ENCODE measurements at places on chromosomes 6 and 20.
A peak's percentile ranks its signal among the peaks of the same experiment; 100 is the strongest.

DNA sequence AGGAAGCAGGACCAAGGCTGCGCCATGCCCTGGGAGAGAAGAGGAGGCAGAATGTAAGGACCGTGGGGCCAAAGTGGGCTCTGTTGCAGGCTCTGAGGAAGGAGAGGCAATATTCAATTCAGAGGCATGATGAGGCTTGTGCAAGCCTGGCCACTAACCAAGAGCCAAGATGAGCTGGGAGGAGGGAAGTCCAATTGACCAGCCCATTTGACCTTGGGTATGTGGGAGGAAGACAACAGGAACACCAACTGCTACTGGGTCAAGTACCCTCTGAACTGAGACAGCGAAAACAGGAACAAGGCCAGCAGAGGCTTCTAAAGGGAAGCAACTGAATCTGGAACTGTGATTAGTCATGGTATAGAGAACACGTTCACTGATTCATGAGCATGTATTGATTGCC lies 779.6 kb downstream of the MAFB start:
- DNase-seq: no peak

DNA sequence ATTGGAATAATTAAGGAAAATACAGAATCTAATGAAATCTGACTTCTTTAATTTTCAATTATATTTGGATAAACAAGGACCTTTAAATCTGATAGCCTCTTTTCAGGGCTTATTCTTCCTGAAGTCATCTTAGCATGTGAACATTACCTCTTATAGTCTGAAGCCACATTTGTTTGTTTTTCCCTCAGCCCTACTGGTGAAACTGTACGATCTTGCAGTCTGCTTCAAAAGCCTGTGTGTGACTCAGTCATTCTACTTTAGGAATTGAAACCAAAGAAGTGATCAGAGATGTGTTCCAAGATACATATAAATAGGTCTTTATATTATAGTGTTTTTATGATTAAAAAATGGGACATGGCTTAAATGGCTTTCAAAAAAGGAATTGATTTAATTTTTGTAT lies 67.5 kb downstream of the MACROD2 start:
- no peak for DNase-seq

GRCh38 chr6:54621285-54621684 lies 225.3 kb upstream of the FAM83B start:
- DNase-seq: no peak

DNA sequence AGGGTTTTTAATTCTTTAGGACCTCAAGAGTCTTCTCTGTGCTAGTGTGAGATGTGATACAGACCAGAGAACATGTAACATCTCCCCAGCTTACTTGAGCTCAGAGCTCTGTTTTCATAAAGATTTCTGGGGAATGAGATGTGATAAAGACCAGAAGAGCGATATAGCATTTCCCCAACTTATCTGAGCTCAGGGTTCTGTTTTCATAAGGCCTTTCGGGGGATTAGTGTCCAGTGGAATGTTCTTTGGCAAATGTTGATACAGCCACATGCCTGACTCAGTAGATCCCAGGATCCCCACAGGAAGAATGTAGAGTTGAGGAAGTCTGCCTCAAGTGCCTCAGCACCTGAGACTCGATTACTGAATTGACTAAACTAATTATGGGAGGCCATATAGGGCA lies 18.7 kb upstream of the TOP1 start:
- DNase-seq: no peak

GRCh38 chr20:46999801-47000465 lies 105.3 kb downstream of the EYA2 start:
- no peak for DNase-seq

DNA sequence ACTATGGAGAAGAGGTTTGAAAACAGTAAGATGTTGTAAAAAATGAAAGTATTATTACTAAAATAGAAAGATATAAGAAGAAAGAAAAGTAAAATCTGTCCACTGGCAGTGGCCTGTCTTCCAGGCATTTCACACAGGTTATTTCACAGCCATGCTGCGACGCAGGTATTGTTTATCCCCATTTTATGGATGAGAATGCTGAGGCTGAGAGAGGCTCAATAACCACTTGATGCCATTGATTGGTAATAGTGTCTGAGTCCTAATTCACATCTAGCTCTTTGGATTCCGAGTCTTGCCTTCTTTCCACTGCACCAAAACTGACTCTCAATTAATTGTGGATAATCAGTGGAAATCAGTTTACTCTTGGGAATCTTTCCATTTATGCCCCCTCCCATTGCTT lies 37.2 kb upstream of the IL20RA start:
- DNase-seq: no peak

DNA sequence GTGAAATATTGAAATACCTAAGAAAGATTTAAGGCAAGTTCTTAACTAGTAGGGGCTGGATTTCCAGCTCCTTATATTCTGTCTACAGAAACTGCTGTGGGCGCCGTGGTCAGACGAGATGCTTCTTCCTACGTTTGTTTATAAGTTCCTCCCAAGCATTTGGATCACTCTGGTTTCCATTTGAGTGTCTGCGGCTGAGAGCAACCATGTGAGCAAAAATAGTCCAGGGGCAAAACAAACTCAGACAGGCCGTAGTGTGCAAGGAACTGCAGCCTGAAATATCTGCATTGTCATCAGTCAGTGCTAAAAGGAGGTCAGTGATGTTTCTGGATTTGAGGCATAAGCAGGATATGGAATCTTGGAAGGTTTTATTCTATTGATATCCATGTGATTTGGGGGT lies 485.9 kb upstream of the JAG1 start:
- DNase-seq: no peak

DNA sequence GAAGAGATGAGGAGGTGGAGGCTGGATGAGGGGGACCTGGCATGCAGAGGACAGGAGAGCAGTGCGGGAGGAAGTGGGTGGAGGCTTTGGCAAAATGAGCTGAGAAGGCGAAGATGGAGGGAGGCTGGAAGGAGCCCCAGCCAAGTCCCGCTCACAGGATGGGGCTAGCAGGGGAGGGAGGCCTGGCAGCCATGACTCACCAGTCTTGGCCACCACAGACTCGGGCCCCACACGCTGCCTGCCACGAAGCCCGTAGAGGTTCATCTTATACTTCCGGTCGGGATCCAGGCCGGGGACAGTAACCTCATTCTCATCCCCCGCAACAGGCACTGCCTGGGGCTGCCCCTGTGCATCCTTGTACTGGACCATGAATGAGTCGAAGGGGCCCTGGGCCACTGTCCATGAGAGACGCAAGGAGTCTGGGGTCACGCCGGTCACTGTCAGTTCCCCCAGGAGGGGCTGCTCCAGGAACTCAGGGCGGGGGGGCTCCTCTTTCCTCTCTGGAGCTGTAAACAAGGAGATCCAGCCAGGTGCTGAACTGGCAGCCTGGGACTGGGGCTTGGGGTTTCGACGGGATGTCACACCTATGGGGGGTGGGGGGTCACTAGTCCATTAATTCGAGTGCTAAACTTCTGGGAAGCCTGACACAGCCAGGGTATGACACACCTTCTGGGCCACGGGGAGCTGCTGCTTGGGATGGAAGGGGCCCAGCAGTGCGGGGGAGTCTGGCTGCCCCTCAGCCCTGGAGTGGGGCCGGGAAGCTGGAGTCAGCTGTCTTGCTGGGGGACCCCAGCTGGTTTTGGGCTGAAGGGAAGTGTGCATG lies 27.8 kb downstream of the TNXB start:
- DNase-seq: no peak

DNA sequence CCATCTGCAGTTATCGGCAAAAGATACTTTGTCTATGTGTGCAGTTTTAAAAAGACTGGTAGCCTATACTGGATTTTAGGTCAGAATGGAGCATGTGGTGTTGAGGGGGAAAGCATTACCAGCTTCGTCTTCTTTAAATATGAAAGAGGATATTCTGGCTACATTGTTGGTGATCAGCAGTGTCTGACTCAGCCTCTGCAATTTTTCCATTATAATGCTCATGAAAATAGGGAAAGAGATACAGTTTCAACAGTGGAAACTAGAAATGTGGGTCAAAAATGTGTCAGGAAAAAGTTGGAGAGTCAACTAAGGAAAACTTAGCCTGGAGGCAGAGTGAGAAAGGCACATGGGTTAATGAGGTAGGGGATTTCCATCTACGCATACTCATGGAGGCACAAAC lies 45.2 kb downstream of the HDGFL1 start:
- DNase-seq: no peak

DNA sequence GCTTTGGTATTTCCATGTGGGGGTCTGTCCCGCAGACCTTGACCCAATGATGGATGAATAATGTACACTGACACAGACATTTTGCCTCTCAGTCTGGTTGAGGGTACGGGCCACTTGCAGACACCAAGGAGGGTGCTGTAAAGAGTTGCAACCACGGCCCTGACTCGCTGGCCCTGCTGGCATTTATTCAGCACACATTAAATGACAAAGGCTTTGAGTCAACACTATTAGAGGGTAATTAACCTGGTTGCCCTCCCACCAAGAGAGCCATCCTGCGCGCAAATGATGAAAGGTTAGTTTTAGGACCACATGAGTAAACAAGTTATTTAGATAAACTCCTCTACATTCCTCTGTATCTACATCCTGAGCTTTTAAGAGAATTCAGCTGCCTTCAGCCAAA lies 308.9 kb upstream of the MMS22L start:
- DNase-seq: no peak

- no peak for DNase-seq
Observed at GRCh38 chr6:117306227-117306790, 41.0 kb downstream of the VGLL2 start.

- no peak for DNase-seq
Observed at GRCh38 chr6:143241911-143242310, 181.2 kb downstream of the AIG1 start.

DNA sequence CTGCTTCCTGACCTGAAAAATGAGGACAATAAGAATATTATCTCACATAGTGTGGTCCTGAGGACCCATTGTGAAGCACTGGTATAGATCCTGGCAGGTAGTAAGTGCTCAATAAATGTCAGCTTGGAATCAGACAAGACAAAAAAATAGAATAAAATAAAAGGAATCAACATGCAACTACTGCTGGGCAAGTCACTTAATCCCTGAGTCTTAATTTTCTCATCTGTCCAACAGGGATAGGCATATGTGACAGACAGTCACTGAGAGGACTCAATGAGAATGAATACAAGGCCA lies 38.0 kb upstream of the PIM1 start:
- DNase-seq: no peak

DNA sequence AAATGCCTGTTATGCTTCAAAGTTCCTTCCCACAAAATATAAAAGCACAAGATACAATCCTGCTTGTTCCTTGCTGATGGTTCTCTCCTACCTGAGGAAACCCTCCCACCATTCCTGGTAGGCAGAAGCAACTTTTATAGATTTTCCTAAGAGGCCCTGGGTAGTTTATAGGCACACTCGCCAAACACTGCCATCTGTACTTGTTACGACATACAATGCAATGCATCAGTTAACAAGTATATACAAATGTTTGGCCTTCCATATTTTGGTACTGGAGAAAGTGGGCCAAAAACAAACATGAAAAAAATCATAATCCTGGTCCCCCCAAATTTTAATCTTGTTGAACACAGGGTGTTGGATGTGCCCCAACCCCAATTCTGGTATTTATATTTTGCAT lies 16.6 kb downstream of the MCM9 start:
- DNase-seq: peak; percentile 7

- DNase-seq: peak; percentile 27
Observed at GRCh38 chr20:10524034-10524476, 89.0 kb downstream of the SLX4IP start.

DNA sequence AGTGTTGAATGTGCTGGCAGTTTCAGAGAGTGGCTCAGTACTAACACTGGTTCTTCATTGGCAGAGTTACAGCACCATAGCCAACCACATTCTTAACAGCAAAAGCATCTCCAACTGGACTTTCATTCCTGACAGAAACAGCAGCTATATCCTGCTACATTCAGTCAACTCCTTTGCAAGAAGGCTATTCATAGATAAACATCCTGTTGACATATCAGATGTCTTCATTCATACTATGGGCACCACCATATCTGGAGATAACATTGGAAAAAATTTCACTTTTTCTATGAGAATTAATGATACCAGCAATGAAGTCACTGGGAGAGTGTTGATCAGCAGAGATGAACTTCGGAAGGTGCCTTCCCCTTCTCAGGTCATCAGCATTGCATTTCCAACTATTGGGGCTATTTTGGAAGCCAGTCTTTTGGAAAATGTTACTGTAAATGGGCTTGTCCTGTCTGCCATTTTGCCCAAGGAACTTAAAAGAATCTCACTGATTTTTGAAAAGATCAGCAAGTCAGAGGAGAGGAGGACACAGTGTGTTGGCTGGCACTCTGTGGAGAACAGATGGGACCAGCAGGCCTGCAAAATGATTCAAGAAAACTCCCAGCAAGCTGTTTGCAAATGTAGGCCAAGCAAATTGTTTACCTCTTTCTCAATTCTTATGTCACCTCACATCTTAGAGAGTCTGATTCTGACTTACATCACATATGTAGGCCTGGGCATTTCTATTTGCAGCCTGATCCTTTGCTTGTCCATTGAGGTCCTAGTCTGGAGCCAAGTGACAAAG lies 17.0 kb upstream of the ADGRF4 start:
- peak; percentile 28 for DNase-seq

DNA sequence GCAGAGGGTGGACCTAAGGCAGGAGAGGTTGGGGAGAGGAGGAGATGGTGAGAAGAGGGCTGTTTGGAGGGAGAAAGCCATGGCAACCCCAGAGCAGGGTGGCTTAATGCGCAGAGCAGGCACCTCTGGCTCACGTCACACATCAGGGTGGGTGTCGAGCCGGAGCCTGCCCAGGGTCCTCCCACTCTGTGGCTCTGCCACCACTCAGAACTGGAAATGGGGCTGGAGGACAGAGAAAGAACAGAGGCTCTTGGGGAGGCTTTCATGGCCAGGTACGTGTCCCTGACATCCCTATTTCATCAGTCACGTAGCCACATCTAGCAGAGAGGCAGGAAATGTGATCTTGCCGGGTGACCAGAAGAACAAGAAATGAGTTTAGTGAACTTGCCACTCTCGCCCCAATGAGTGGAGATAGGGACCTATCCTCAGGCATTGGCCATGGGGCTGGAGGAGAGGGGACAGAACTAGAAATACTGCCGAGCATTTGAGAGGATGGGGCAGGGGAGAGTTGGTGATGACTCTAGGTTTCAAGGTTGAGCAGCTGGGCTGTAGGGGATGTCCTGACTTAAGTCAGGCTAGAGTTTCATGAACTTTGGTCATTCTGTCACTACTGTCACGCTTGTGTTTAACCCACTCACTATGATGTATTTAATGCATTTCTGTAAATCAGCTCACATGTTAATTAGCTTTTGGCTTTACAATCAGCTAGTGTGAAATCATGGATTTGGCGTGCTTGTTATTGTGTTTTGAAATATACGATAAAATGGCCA lies 52.7 kb downstream of the CDH26 start:
- no peak for DNase-seq

- DNase-seq: no peak
Observed at GRCh38 chr6:123529843-123530242, 106.9 kb downstream of the TRDN start.

DNA sequence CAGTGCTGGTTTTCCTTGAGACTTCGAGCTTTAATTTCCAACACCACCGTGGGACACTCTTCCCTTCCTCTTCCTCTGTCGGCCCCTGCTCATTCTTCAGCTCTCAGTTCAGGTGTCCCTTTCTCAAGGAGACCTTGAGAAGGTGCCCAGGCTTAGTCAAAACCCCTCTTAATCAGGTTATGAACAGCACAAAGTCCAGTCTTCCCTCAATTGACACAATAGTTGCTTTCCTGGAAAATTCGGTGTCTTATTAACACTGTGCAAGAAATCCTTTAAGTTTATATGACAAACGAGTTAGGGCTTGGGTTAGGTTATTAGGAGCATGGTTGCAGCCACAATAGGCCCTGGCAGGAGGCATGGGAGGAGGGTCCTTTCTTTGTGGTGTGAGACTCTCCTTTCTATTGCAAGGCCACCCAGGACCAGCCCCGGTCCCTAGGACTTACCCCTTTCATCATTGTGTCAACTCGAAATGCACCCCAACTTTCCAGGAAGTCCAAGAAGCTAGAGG lies 1.5 kb upstream of the NSFL1C start:
- DNase-seq: no peak

GRCh38 chr6:7904654-7905319 lies 5.8 kb downstream of the TXNDC5 start:
- no peak for DNase-seq
